ENCODE measurements at places on chromosomes 3 and 15.

GRCh38 chr3:147405231-147406027, 914 bp downstream of the ZIC4 start:
- no peak for DNase-seq

- DNase-seq = no peak
These were observed 77.2 kb upstream of the RNU6-1 start for GRCh38 chr15:67917037-67917436.

- DNase-seq = no peak
These were observed 213.0 kb upstream of the FEZF2 start for GRCh38 chr3:62586356-62586755.

GRCh38 chr15:38128341-38128781, 124.3 kb upstream of the SPRED1 start:
- no peak for DNase-seq

DNA sequence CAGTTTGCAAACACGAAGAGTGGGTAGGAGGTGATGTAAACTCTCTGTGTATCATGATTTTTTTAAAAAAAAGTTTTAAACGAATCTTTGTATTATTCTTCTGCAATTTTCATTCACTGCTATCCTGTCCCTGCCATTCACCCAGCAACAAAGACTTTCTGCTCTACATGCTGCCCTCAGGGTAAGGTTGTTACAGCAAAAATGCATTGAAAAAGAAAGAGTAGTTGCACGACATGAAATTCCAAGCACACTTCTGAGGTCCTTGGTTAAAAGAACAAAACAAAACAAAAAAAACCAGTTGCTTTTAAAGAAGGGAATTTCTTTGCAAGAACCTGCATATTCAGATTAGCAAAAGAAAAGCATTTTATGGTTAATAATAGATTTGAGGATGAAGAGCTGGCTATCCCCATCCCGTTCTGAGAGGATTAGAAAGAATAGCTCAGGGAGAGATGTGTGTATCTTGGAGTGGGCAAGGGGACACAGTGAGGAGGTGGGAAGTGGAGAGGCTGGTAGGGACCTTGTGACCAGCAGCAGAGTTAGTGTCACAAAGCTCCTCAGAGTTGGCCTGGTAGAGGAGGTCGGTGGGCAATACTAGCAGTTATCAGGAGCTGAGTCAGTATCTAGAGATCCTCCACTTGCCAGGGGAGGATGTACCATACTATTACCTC, 290.8 kb downstream of the NEK10 start:
- no peak for DNase-seq

DNA sequence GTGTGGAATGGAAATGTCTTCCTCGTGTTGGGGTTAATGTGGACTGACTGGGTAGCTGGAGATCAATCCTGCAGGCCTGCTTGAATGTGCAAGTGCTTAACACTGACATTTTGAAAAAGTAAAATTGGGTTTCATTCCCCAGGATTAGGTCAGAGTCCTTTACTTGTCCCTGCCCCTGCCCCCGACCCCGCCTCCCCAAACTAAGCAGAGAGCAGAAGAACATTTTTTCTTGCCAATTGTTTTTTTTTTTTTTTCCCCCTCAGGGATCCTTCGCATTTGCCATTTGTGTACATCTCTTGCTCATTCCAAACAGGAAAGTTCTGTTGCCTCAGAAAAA, 147.0 kb upstream of the NR2F2 start:
- DNase-seq = no peak

DNA sequence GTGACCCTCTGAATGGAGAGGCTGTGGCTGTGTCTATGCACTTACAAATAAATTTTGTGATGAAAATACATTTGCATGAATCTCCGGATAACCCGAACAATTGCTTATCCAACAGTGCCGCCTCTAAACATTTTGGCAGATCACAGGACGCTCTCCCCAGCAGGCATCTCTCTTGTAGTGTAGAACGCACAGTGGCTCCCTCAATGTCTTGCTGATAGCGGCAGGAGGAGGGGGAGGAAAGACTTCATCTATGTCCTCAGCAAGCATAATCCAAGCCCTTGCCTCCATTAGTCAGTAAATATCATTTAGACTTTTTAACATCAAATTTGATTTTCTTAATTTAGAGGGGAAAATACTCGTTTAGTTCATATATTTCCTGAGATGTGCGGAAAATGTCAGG, 318.1 kb upstream of the IGF1R start:
- no peak for DNase-seq

DNA sequence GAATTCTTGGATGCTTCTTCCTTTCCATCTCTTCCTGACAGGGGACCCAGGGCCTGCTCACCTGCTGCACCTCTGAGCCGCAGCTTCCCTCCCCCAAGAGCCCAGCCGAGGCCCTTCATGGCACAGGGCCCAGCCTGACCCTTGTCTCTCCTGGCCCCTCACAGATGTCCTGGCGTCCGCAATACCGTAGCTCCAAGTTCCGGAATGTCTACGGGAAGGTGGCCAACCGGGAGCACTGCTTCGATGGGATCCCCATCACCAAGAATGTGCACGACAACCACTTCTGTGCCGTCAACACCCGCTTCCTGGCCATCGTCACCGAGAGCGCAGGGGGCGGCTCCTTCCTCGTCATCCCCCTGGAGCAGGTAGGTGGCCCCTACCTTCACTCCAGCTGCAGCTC, 66.2 kb downstream of the CORO2B start:
- no peak for DNase-seq

- no peak for DNase-seq
These were observed 183.2 kb downstream of the NEK10 start for GRCh38 chr3:27186013-27186412.

- peak; percentile 67 for DNase-seq
These were observed 25.6 kb downstream of the HACD2 start for GRCh38 chr3:123559040-123559861.

DNA sequence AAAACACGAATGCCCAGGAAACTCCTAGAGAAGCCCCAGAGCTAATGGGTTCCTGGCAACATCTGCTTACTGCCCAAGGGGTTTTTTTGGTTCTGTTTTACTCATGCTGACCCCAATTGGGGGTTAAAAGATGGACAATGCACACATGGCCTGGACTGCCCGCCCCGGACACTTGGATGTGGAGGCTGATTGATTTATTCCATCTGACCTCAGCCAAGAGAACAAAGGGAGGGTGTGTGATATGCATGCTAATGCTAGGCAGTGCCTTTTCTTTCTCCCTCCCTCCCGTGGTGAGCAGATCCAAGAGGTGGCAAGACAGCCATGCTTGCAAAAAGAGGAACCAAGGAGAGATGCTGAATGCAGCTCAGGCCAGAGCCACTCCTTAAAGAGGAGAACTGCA, 3.3 kb upstream of the LRTM1 start:
- DNase-seq = no peak

- DNase-seq = no peak
These were observed 13.4 kb downstream of the MAP4 start for GRCh38 chr3:48002787-48003186.

- peak; percentile 24 for DNase-seq
These were observed 12.6 kb downstream of the CEP152 start for GRCh38 chr15:48798319-48798718.

GRCh38 chr15:74320352-74321247, 46.8 kb downstream of the CYP11A1 start:
- peak; percentile 78 for DNase-seq

GRCh38 chr3:46092702-46093080, 65.4 kb upstream of the XCR1 start:
- DNase-seq = no peak

- DNase-seq = no peak
These were observed 19.6 kb downstream of the ATG7 start for GRCh38 chr3:11291808-11292207.

DNA sequence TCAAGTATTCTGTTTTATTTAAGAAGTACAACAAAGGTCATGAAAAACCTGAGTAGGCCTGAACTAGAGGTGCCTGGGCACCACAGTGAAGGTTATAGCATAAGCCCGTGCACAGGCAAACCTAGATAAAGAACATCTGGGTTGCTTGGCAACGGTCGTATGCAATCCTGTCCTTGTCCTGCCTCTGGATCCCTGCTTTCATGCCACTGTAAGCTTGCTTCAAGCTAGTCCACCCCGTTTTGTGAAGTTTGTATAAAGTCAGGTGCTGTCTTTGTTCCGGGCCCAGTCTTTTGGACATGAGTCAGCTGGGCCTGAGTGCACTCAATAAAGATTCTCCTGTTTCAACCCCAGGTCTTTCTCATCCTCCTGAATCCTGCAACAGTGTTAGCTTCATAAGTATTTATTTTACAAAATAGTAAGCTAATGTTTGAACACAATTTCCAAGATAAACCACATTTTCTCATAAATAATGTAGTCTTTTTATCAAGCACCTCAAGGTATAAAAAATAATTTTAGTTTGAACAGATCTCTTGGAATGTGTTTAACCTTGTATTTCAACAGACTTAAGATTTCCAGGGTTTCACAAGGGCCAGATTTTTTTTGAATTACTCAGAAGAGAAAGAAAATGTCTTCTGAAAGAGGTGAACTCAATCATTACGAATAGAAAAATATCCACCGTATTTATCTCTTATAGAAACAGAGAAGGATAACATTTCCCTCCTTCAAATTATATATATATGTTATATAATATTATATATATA, 14.3 kb upstream of the SLC9C1 start:
- no peak for DNase-seq

DNA sequence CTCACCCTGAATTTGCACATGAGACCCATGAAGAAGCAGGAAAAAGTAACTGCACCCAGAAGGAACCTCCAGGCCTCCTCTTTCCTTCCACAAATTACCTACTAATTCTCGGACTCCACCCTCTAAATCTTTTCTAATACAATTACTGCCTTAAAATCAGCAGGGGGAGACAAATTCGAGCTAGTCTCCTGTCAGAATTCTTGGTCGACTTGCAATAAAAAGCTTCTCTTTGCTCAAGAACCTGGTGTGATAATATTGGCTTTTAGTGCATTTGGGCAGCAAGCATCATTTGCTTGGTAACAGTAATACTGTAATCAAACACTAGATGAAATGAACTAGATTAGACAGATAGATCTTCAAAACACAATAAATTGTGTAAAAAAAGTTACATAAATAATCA, 281.9 kb downstream of the RAP2B start:
- peak; percentile 54 for DNase-seq

- DNase-seq = peak; percentile 32
These were observed 59.5 kb upstream of the TMEM115 start for GRCh38 chr3:50418850-50419249.

- DNase-seq = no peak
These were observed 74.9 kb downstream of the SIDT1 start for GRCh38 chr3:113607219-113607596.

GRCh38 chr15:76964157-76964556, 30.8 kb upstream of the PSTPIP1 start:
- DNase-seq = no peak

GRCh38 chr15:34855413-34855812, 60.1 kb upstream of the ACTC1 start:
- DNase-seq = peak; percentile 54

DNA sequence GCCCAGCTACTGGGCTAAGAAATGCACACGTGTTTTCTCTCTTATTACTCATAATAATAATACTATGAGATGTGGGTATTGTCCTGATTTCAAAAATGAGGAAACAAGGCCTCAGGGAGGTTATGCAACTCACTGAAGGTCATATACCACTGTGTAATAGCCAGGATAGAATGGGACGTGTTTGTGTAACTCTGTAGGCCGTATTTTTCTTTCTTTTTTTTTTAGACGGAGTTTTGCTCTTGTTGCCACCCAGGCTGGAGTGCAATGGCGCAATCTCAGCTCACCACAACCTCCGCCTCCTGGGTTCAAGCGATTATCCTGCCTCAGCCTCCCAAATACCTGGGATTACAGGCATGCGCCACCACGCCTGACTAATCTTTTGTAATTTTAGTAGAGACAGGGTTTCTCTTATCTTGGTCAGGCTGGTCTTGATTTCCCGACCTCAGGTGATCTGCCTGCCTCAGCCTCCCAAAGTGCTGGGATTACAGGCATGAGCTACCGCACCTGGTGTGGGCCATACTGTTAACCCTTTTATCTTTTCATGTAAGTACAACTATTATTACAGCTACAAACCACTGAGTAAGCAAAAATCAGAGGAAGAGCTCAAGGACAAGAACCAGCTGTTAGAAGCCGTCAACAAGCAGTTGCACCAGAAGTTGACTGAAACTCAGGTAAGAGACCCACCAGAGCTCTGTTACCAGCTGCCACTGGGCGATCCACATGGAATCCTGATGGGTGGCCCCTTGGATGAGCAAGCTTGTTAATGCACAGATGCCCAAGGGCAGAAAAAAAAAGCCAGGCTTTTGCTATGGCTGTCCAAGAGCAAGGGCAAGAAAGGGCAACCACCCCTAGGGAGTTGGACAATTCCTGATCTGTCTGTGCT, 6.7 kb downstream of the KNSTRN start:
- DNase-seq = no peak

DNA sequence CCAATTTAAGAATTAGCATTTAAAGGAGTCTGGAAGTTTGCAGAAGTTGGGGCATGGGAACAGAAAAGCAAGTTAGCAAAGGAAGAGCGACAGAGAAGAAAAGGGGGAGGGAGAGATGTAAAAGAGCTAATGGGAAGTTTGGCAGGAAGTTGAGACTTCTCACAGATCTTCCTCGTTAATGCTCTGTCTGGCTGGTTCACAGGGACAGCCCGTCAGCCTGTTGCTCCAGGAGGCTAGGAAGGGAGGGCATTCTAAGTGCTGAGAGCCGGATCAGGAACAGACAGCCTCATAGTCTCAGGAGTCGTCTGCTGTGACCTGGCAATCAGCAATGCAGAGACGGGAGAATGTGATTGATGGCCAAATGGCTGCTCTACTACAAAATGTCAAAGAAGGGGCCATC, 150.3 kb downstream of the AGBL1 start:
- no peak for DNase-seq

DNA sequence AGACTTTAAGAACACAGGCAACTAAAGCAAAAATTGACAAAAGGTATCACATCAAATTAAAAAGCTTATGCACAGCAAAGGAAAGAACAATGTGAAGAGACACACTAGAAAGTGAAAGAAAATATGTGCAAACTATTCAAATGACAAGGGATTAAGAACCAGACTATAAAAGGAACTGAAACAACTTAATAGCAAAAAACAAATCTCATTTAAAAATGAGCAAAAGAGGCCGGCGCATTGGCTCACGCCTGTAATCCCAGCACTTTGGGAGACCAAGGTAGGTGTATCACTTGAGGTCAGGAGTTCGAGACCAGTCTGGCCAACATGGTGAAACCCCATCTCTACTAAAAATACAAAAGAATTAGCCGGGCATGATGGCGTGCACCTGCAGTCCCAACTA, 14.4 kb downstream of the NGLY1 start:
- no peak for DNase-seq

GRCh38 chr15:81003097-81003350, 2.3 kb downstream of the TLNRD1 start:
- DNase-seq = no peak

GRCh38 chr3:28171962-28172361, 69.5 kb upstream of the CMC1 start:
- no peak for DNase-seq

DNA sequence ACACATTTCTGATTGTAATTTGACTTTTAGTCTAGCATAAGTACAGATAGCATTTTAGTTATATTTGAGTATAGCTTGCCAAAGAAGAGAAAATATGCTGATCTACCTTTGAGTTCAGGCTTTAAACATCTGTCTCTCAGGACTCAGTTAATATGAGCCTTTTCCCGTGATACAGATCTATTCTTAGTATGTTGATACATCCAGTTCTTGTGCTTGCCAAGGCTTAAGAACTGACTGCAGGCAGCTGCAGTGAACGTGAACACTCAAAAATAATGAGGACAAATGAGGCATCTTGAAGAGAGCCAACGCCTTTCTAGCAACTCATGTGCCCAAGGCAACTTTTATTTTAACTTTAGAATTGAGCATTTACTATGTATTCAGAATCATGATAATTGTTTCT, 325.5 kb downstream of the SI start:
- no peak for DNase-seq

Data from A673 (cell line).